Astrocyte of the hippocampus (primary cell): ENCODE measurements at places on chromosomes 2 and 18.

- no peak for DNase-seq
Measured at GRCh38 chr18:30280186-30280585, 762.4 kb downstream of the DSC3 start.

GRCh38 chr2:41267929-41268659, 779.7 kb upstream of the PKDCC start:
- DNase-seq = no peak

DNA sequence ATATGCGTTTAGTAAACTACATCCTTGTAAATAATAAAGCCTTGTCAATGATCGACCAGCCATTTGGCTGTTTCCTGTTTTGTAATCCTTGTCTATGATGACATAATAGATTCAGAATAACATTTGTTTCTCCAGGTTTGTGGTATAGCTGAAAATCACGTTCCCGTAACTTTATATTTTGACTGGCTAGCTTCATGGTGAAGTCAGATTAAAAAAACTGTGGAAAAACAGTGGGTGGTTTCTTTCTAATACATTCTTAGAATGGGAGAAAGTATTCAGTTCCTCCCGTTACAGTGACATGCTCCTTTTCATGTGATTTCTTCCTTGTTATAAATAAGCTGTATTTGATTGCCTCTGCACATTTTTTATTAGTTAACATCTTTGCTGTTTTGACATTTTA, 366.9 kb downstream of the NYAP2 start:
- no peak for DNase-seq

- peak; percentile 62 for DNase-seq
Measured at GRCh38 chr18:58570360-58571064, 58.4 kb downstream of the ALPK2 start.

- DNase-seq = no peak
Measured at GRCh38 chr2:212770240-212770639, 231.6 kb upstream of the ERBB4 start.

GRCh38 chr18:47781561-47781960, 148.9 kb downstream of the SMAD2 start:
- DNase-seq = no peak

- peak; percentile 37 for DNase-seq
Measured at GRCh38 chr2:101710471-101711318, 13.2 kb downstream of the MAP4K4 start.

GRCh38 chr18:55466789-55467188, 121.2 kb downstream of the TCF4 start:
- no peak for DNase-seq

DNA sequence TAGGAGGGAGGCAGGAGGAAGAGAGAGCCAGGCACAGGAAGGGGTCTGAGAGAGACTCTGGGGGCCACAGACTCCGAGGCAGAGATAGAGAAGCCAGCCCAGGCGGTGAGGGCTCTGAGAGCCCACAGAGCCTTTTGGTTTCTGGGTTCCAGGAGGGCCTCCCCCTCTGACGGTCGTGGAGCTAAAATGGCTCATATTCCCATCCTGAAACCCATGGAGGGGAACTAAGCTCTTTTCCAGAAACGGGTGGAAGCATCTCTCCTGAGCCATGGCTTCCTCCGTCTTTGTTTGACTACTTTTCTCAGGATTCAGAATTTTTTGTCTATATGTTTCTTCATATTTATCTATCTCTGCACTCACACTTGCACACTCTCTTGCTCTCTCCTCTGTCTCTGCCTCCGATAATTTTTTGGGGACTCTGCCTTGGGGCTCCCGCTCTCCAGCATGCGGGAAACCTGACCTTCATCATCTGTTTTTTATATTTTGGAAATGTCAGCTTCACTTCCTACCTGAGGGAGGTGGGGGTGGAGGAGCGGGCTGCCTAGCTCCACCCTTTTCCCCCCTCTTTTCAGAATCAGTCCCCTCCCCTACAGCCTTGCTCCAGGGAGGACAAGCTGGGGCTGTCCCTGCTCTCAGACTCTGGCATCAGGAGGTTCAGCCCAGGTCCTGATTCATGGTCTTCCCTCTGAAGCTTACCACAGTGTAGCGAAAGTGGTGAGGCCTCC, 5.0 kb upstream of the PKDCC start:
- DNase-seq = no peak

DNA sequence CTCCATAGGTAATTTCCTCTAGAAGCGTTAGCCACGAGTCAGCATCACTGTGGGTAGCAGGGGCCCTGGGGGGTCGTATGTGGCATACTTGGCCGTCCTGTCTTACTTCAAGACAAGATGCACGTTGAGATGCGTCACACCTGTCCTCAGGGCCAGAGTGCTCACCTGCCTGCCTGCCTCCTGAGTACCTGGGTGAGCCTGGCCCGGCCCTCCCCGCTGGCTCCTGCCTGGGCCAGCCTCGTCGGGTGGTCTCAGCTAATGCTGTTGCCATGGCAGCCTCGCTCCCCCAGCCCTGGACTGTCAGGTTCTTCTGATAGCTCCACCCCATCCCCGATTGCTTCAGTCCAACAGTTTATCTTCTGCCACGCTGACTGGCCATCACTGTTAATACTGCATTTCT, 232.4 kb downstream of the GBX2 start:
- DNase-seq = no peak

DNA sequence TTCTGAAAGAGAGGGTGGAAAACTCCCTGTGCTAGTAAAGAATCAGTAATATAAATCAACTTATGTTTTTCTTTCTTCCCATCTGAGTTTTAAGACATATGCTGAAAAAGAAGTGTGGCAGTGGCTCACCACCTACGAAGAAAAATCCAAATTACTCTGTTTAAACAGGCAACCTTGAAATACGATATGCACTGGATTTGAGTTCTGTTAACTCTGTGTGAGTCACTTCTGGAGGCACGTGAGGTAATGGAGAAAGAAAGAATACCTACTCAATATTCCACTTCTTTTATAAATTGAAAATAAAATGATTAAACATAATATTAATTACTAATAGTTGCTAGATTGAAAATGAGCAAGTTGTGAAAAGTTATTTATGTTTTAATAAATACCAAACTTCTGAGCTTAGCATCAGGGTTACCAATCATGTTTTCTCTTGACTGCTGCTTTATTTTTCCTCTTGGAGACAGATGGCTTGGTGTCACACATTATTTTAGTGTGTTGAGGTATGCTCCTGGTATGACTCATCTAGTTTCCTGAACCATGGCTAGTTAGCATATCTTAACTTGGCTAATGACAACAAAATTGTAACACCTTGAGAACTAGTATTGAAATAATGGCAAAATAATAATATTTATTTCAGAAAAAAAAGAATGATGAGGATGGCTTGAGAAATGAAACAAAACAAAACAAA, 1705.5 kb upstream of the PIK3C3 start:
- peak; percentile 49 for DNase-seq

DNA sequence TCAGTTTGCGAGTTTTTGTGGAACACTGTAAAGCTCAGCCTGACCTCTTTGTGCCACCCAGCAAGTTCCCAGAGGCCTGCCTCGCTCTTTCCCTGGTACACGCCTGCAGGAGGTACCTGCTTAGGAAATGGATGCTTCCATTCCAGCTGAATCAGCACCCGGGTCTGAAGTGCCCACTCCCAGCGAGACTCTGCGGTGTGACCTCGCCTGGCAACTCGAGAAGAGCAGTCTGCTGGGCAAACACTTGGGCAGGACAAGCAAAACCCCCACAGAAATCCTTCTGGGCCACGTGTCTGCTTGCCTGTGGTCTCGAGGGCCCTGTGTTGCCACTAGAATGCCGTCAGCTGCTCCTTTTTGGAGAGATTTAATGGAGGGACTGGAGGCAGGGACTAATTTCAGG, 127.6 kb downstream of the MAPK4 start:
- no peak for DNase-seq
